ENCODE measurements at places on chromosomes 5 and 9.
A peak's percentile ranks its signal among the peaks of the same experiment; 100 is the strongest.

DNA sequence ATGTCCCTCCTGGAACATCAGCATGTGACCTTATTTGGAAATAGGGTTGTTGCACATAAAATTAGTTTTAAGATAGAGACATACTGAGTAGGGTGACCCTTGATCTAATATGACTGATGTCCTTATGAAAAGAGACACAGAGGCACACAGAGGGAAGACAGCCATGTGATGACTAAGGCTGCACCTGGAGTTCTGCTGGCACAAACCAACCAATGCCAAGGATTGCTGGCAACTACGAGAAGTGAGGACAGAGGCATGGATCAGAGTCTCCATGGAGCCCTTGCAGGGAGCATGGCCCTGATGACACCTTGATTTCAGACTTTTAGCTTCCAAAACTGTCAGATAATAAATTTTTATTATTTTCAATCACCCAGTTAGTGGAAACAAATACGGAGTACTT is 101.9 kb downstream of the FBXL7 start:
- no peak for DNase-seq

GRCh38 chr5:112087222-112087621 is 330.2 kb upstream of the NREP start:
- DNase-seq, result no peak

GRCh38 chr9:70635790-70636189 is 221.3 kb upstream of the KLF9 start:
- DNase-seq, result no peak

DNA sequence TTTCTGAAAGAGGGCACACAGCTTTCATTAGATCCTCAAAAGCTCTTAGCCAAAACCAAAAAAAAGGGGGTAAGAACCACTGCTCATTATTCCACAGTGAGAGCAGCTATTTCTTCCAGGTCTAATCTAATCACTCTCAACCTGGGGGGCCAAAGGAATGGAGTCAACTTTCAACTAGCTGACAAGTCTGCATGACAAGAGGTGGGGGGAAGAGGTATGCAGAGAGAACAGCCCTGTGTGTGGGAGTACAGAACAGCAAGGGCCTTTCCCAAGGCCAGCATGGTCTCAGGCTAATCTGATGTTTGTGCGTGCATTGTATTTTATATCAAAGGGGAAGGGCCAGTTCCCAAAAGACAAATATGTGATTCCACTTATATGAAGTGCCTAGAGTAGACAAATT is 36.9 kb upstream of the PIP5K1B start:
- DNase-seq, result no peak

- DNase-seq, result peak; percentile 57
These were observed 93.2 kb downstream of the ZFAND5 start for GRCh38 chr9:72271613-72272478.

DNA sequence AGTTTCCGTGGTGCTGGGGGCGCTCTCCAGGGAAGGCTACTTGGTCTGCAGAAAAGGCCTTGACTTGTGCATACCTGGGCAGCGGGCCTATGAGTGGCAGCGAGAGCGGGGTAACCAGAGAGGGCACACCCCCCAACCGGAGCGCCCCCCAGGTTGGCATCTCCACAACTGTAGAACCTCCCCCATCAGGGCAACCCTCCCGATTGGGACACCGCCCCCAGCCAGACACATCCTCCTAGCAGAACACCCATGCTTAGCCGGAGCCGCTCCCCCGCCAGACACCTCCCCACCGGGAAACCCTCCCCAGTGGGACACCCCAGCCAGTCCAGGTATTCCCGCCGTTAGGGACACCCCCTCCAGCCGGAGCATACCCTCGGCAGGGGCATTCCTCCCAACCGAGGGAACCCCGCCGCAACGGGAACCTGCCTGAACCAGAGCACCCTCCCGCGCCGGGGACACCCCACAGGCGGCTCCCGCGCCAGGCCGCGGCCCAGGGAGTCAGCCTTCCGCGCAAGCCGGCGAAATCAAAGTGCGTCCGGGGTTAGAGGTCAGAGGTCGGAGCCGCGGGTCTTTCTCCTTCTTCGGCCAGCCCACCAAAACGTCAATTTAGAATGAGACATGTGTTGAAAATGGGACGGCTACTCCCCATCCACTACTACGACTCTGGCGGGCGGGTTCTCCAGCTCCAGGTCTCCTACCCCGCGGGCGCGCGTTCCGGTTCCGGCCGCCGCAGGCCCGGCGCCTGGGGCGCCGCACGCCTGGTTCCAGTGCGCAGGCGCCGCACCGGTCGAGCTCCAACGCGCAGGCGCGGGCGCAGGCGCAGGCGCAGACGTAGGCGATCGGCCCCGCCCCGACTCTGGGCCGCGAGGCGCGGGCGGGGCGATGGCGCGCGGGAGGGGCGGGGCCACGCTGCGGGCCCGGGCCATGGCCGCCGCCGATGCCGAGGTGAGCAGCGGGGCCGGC is at the start of gene EHMT1:
TSS of gene EHMT1 (plus strand) at position 901 of the 963 bp plus-strand sequence. CDS start at position 925, 24 bp downstream.
- DNase-seq, result peak; percentile 87

DNA sequence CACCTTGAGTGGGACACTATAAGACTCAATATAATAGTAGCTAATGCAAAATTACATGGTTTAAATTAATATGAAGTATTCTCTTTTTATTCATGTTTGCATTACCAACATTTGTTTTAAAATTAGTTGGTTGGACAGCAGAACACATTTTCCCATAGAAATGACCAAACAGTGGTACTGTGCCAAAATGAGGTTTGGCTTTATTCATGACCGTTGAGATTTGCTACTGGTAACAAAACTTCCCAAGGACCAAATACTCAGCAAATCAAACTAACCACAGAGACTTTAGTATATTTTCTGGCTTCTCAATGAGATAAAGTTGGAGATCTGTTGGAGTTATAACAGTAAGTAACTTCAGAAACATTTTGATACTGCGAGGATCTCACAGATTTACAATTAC is 637.8 kb upstream of the MEF2C start:
- DNase-seq, result no peak

GRCh38 chr9:116309900-116310611 is 156.5 kb downstream of the PAPPA start:
- DNase-seq, result no peak

DNA sequence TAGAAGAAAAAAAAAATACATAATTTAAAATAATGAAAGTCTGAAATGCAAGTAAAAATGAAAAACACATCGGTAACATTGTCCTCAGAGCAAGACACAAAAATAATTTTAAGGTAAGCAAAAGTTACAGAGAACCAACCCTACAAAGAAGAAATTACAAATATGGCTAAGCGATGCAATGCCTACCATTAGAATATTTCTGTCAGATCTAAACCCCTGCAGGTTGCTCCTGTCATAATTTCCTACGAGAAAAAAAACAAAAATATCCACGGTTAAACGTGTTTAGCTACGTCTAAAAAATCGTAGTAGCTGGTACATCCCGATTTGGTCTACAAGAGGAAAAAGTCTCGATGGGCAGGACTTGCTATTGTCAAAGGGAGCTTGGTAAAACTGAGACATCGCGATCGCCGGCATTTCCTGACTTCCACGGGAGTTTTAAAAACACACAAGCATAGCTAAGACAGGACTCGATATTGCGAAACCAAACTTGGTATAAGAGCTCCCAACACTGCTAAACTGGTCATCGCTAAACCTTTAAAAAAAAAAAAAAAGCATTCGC is 1.1 kb upstream of the ANXA2R start:
- DNase-seq, result peak; percentile 61

GRCh38 chr5:9067154-9067553 is 478.7 kb downstream of the SEMA5A start:
- no peak for DNase-seq

- no peak for DNase-seq
These were observed 347.5 kb upstream of the DAB2 start for GRCh38 chr5:39772307-39772706.

DNA sequence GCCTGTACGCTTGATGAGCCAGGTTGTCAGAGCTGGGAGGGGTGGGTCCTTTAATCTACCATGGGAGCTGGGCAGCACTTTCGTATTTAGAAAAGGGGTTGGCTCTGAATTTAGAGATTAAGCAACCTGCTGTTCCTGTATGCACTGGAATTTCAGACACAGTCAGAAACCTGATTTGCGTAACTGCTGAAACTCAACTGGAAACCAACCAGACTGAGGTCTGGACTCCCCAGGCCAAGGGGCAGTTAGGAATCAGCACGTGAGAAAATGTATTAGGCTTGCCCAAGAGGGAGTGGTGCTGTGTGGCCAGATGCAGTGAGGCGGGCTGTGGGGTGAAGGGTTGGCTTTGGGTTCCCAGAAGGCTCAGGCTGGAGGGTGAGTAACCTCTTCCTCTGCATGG is 235.0 kb downstream of the GOLPH3 start:
- no peak for DNase-seq

- DNase-seq, result no peak
These were observed 116.9 kb downstream of the ARRDC3 start for GRCh38 chr5:91266184-91266705.

- DNase-seq, result no peak
These were observed 7.4 kb upstream of the FBXO10 start for GRCh38 chr9:37583522-37584121.

- DNase-seq, result no peak
These were observed 27.9 kb upstream of the GOLM1 start for GRCh38 chr9:86126998-86127972.

GRCh38 chr5:31823472-31823871 is 184.5 kb downstream of the PDZD2 start:
- no peak for DNase-seq

- DNase-seq, result no peak
These were observed 1983.0 kb upstream of the C9orf72 start for GRCh38 chr9:29556317-29556716.

GRCh38 chr5:82859451-82860140 is 217.6 kb downstream of the TMEM167A start:
- no peak for DNase-seq

GRCh38 chr9:107175041-107175440 is 108.0 kb upstream of the RAD23B start:
- DNase-seq, result no peak

- DNase-seq, result no peak
These were observed 174.6 kb downstream of the RFK start for GRCh38 chr9:76219560-76220151.

GRCh38 chr5:5381310-5381913 is 41.1 kb upstream of the ICE1 start:
- no peak for DNase-seq

DNA sequence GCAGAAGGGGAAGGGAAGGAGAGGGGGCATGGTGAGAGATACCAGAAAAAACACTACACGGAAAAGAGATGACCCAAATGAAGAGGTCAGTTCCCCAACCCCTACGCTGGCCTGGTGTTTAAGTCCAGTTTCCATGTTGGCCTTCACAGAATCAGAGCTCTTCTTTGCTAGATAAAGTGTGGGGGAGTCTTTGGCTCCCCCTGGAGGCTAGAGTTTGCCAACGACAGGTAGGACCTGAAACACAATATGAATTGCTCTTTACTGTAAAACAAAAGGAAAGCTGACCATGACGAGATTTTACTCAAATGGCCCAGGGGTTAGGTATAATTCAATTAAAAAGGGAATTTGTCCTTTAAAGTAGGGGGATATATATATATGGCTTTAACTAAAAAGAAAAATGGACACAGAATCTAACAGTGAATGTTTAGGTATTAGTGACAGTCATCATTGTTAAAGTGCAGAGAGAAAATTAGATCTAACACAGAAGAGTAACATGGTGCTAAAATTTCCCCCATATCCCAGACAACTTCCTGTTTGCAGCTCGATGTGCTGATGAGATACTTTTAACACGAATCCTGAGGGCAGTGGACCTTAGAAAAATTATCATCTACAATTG is 92.0 kb downstream of the SV2C start:
- DNase-seq, result peak; percentile 68

GRCh38 chr5:2688586-2688985 is 62.9 kb downstream of the IRX2 start:
- DNase-seq, result no peak

DNA sequence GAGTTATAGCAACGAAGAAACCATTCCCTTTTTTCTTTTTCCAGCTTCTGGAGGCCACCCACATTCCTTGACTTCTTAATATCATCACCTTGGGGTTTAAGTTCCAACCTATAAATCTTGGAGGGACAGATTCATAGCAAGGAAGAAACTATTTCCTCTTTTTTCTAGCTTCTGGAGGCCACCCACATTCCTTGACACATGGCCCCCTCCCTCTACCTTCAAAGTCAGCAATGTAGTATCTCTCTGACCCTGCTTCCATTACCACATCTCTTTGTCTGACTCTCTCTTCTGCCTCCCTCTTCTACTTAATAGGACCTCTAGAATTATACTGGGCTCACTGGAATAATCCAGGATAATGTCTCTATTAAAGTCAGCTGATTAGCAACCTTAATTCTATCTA is 34.7 kb upstream of the SHISAL2B start:
- DNase-seq, result no peak

DNA sequence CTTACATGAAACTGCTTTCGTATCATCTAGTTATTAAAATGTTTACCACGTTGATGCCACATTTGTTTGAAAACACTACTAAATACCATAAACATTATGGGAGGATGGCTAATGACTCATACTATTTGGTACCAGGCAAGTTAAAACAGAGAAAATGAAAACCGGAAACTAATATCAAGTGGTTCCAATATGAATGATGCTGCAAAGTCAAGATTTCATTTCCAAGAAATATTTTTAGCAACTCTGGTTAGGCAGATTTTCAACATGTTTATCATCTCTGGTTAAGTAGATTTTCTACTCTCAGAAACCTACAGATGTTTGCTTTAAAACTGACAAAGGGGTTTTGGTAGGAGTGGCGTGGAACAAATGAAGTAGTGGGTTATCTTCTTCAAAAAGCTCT is 4.9 kb upstream of the F2R start:
- no peak for DNase-seq

DNA sequence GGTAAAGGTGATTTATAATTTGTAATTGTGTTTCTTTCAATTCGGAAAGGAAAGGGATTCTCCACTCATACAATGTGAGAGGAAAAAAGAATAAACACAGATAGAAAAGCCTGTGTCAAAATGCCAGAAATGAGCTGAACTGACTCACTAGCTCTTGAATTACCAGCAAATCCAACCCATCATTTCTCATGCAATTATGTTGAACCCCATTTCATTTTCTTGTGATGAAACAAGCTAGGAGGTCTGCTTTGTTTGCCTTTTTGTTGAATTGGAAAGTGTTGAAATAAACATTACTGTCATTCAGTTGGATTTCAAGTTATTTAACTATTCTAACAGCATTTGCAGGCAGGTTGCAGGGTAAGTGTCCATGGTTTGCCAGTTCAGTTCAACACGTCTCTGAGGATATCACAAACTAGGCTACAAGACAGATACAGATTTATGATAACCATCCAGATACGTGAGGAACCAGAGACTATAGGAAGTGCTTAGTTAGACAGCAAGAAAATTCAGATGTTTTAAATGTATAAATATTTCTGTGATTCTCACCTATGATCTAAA is 547.2 kb downstream of the MAT2B start:
- DNase-seq, result no peak

- DNase-seq, result no peak
These were observed 7.6 kb downstream of the MAP3K1 start for GRCh38 chr5:56822981-56823380.

GRCh38 chr9:109331353-109331752 is 10.5 kb upstream of the EPB41L4B start:
- DNase-seq, result no peak
